ENCODE measurements at places on chromosomes 12 and 14.

DNA sequence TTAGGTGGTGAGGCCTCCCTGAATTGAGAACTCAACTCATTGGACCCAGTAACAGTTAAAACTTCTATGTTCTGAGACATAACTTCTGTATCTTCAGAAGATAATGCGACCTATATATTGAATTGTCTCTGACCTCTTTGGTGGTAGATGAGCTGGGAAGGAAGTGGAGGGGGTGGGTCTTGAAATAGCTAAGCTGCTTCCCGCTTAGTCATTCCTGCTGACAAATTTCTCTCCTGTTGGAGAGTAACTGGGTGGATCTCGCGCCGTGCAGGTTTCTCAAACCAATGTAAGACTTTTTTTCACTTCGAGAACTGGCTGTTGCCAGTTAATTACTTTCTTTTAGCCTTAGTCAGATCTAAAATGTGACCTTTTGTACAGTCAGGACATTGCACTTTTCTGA, 100.8 kb downstream of the PPHLN1 start:
- no peak for DNase-seq

- DNase-seq, result no peak
These were observed 179.9 kb upstream of the ATF7IP start for GRCh38 chr12:14185427-14186192.

GRCh38 chr14:63867933-63868921, 15.4 kb downstream of the SYNE2 start:
- DNase-seq, result no peak

GRCh38 chr12:88362439-88362838, 217.8 kb downstream of the KITLG start:
- DNase-seq, result no peak

DNA sequence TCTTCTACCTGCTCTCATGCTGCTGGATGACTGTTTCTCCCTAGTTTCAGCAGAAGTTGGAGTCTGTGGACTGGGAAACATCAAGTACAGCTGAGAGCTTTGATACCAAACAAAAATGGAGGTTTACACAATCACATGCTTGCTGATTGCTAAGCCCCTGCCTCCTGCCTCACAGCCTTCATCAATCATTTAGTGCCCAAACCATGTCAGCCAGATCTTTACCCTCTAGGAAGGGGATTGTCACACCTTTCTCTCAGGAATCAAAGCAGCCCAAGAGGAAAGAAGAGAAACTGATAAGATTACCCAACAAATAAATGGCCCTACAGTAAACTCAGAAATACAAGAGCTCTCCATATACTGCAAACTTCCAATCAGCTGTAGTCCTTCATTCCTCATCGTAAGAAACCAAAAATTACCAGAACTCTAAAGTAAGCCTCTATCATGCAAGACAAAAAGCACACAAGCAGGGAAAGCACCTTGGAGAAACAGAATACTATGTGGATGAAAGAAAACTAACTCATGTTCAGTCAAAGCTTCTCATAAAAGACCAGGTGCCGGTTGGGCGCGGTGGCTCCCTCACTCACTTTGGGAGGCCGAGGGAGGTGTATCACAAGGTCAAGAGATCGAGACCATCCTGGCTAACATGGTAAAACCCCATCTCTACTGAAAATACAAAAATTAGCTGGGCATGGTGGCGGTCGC, 63.6 kb upstream of the RESF1 start:
- DNase-seq, result no peak

Data from amygdala (tissue), 56 donors.